H1 (cell line): ENCODE measurements at places on chromosomes 16 and 17. TPM values are rescaled to one million over a fixed set of nuclear protein-coding genes. Genes with fewer than 3 reads are reported as not detected.

DNA sequence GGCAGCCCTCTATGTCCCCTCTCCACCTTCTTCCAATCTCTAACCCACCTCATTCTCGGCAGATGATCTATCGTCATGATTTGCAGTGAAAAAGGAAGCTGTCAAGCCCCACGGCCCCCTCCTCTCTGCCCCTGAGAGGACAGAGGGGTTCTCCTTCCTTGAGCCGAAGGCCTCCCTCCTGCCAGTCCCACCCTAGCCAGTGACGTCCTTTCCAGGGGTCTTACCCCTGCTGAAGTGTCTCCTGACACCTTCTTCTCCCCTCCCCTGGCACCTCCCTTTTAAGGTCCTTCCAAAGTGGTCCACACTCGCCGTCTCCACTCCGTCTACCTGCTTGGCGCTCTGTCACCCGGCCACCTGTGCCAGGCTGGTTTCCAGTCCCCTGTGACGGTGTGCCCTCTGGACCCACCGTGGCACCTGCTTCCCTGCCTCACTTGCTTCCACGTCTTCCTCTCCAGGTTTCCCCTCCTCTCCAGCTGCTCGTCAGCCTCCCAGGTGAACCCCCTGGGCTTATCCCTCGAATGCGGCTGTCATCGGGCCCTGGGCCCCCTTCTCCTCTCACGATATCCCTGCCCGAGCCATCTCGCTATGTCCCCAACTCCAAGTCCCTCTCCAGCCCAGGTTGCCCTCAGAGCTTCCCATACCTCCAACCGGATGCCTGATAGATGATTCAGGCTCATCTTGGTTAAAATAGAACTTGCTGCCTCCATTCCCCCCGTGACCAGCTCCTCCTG lies 5.7 kb downstream of the CCDC102A start:
- H3K27ac ChIP-seq: no peak overlapping the region
- no peak for DNase-seq
- H3K4me1 ChIP-seq: peaks cover 39% of the 10 kb centered on the region
- no peaks in the 10 kb centered on the region; the same call in 1 of the 2 replicates for H3K27me3 ChIP-seq
- no peaks in the 10 kb centered on the region for H3K36me3 ChIP-seq
- H3K4me3 ChIP-seq: no peak overlapping the region; the same call in 1 of the 2 replicates

- DNase-seq: no peak
- no peak overlapping the region for H3K27ac ChIP-seq
- peaks cover 9% of the 10 kb centered on the region for H3K4me1 ChIP-seq
- H3K4me3 ChIP-seq: no peak overlapping the region
- no peaks in the 10 kb centered on the region for H3K36me3 ChIP-seq
Measured at GRCh38 chr16:15644267-15644961, 1.5 kb upstream of the MARF1 start.

STX1B gene
- total RNA-seq: 18.0 and 20.2 TPM in 2 replicates

NPB gene
- total RNA-seq: 0.80 and 1.5 TPM in 2 replicates

- no peak for DNase-seq
- no peaks in the 10 kb centered on the region for H3K4me1 ChIP-seq
- peaks cover 5% of the 10 kb centered on the region for H3K36me3 ChIP-seq
- H3K4me3 ChIP-seq: no peak overlapping the region
- H3K27ac ChIP-seq: no peak overlapping the region
Measured at GRCh38 chr17:17151962-17152361, 54.2 kb downstream of the PLD6 start.

PKMYT1 gene
- 74.7 and 83.6 TPM in 2 replicates for total RNA-seq
